Left ventricle myocardium superior (tissue), 1 donor: ENCODE measurements at places on chromosomes 1 and 21.

DNA sequence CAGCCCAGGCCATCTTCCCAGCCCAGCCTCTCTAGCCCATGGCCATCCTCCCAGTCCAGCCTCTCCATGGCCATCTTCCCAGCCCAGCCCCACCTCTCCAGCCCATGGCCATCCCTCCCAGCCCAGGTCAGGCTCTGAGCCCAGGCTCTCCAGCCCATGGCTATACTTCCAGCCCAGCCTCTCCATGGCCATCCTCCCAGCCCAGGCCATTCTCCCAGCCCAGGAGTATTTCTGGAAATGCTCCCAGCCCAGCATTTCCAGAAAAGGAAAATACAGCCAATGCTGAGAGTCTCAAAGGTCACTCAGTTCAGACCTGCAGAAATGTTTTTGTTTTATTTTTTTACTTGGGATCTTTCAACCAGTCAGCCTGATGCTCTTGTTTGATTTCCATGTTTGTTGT lies 70.0 kb upstream of the ZNF281 start:
- no peak for DNase-seq

GRCh38 chr1:119294199-119294598 lies 74.4 kb upstream of the HAO2 start:
- DNase-seq: no peak

DNA sequence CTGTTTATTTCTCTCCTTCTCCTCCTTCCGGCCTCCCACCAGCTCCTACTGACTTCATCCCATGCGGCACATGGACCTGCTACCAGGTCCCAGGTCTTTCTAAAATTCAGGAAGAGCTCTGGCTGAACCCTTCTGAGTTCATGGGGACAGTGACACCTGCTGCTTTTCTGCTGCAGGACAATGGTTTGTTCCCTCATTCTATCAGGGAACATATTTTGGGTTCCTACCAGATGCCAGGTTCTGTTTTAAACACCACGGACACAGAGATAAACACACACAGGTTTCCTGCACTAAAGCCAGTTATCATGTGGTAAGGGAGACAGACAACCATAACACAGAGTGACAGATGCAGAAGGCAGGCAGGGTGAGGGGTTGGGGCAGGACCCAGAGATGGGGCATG lies 114.0 kb upstream of the RAB4A start:
- DNase-seq: no peak

DNA sequence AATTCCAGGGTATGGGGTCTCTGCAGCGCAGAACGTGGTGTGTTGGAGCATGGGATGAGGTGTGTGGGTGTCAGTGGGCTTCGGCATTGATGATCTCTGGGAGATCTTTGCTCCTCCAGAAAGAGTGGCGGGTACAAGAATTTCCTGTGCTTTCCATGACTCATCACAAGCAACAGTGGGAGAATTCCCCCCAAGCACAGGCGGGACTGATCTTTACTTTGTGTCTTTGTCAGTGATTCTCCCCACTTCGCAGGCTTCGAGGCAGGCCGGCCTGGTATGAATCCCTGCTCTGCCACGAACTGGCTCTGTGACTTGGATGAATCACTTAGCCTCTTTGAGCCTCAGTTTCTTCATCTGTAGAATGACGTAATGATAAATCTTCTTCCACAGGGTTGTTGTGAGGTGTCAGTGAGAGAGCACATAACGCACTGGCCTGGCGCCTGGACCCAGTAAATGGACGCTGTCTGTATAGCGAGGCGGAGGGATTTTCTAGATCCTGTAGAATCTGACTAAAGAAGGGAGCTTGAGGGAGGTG lies 2.0 kb downstream of the OPRD1 start:
- DNase-seq: no peak

GRCh38 chr1:39500862-39501389 lies 9.5 kb downstream of the BMP8A start:
- DNase-seq: no peak

- no peak for DNase-seq
Measured at GRCh38 chr1:173530795-173531693, 53.9 kb downstream of the PRDX6 start.

- no peak for DNase-seq
Measured at GRCh38 chr1:119564548-119564947, 57.5 kb downstream of the HSD3B1 start.

GRCh38 chr1:116768416-116769103 lies 14.3 kb downstream of the CD2 start:
- no peak for DNase-seq

GRCh38 chr1:65480684-65481405 lies 60.4 kb downstream of the LEPR start:
- no peak for DNase-seq

DNA sequence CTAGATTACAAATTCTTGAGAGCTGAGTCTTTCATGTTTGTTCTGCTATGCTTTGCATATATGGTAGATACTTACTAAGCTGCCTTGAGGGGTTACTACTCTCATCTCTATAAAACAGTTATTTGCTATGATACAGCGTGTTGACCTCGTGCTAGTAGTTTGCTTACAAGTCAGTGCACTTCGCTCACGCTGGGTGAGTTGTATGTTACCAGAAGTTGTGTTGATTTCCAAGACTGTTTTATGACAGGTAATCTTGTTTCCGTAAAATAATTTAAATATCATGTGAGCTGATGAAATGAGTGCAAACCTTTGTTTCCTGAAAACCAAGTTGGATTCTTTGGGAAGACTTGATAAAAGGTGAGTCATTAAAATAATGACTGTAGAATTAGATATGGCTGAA lies 7.3 kb downstream of the MRPS6 start:
- no peak for DNase-seq

DNA sequence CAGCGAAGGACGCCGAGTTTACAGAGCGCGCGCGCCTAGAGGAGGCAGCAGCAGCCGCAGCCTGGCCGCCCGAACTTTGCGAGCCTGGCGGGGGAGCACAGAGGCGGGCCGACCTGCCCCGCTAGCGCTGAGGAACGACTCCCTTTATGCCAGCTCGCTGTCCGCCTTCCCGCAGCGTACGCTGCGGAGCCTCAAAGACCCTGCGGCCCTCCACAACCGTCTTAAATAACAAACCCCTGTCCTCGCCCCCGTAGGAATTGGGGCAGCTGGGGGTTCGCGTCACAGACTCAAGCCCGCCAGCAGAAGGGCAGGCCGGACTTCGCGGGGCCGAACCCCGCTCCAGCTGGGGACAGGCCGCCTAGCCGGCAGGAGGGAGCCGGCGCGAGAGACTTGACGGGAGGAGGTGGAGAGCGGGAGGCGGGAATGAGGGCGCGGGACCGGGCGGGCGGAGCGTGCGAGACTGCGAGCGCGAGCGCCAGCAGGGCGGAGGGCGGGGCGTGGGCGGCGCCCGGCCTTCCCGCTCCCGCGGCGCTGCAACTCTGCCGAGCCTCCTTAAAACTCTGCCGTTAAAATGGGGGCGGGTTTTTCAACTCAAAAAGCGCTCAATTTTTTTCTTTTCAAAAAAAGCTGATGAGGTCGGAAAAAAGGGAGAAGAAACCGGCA lies 1.8 kb upstream of the CDKN2C start:
- peak; percentile 96 for DNase-seq

GRCh38 chr1:89757532-89757931 lies 63.3 kb upstream of the LRRC8D start:
- peak; percentile 53 for DNase-seq

DNA sequence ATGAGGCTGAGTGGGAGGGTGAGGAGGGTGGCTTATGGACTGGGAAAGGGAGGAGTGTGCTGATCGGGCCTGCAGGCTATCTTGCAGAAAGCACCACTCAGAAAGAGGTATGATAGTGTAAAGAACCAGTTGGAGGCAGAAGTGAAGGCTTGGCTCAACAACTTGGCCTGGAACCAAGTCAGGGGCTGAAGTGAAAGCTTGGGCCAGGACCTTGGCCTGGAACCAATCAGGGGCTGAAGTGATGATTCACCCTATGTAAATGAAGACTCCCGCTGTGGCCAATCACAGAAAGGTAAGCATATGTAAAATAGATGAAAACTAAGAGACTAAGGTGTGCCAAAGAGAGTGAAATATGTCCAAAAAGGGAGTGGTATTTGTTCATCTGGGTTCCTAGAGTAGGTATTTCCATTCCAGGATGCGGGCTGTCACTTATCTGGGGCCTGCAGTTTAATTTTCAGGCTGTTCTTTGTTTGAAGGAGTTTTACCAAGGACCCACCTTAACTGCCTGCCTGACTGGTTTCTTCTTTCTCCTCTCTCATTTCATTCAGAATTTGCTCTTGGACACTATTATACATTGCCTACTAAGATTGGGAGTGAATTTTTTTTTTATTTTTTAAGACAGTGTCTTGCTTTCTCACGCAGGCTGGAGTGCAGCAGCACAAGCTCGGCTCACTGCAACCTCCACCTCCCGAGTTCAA lies 5.1 kb upstream of the RFX5 start:
- DNase-seq: no peak

DNA sequence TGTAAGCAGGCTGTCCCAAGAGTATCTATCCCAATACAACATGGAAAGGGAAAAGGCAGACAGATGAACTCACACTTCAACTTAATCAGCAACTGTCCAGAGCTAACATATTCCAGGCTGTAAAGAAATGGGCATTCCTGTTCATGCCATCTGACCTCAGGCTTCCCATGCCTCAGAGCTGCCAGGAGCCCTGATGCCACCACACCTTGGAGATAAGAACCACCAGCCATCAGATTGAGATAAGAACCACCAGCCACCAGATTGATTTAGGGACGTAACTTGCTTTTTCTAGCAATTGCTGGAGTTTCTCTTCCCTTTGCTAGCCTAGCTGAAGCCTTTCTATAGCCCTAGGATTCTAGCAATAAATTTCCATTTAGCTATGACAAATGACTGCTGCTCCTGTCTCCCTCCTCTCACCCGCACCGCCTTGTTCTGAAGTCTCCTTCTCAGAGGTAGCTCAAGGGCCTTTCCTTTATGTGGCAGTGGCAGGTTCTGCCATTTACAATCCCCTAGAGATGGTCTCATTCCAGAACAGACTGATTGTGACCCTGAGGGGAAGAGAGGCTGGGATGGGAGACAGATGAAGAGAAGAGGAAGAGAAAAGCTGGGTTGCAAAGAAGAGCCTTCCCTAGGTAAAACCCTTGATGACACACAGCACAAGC lies 88.0 kb upstream of the CTTNBP2NL start:
- no peak for DNase-seq

- DNase-seq: no peak
Measured at GRCh38 chr1:207304710-207305488, 16.6 kb upstream of the CD55 start.

GRCh38 chr1:190754666-190755065 lies 277.0 kb upstream of the BRINP3 start:
- DNase-seq: no peak
